ENCODE measurements at places on chromosomes 6 and 20. TPM values are rescaled to one million over a fixed set of nuclear protein-coding genes. Genes with fewer than 3 reads are reported as not detected.

GRCh38 chr20:57450931-57451330 is 59.7 kb downstream of the RBM38 start:
- no peak for DNase-seq

DNA sequence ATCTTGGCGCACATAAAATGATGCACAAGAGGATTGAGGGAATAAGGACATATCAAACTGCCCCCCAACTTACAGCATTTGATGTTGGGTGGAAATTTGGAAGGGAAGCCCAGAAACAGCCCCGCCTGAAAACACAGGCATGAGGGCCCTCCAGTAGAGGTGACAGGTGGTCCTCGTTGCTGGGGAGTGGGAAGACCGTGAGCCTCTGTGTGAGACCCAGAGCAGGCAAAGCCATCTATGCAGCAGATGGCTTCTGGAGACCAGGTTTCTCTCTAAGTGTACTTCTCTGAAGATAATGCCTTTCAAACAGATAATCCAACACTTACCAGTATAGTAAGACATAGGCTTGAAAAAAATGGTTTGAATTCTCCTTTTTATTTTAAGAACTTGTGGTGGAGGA is 132.2 kb upstream of the INSM1 start:
- no peak for DNase-seq

GRCh38 chr20:57705127-57705899 is 4.5 kb downstream of the PMEPA1 start:
- peak; percentile 30 for DNase-seq

DNA sequence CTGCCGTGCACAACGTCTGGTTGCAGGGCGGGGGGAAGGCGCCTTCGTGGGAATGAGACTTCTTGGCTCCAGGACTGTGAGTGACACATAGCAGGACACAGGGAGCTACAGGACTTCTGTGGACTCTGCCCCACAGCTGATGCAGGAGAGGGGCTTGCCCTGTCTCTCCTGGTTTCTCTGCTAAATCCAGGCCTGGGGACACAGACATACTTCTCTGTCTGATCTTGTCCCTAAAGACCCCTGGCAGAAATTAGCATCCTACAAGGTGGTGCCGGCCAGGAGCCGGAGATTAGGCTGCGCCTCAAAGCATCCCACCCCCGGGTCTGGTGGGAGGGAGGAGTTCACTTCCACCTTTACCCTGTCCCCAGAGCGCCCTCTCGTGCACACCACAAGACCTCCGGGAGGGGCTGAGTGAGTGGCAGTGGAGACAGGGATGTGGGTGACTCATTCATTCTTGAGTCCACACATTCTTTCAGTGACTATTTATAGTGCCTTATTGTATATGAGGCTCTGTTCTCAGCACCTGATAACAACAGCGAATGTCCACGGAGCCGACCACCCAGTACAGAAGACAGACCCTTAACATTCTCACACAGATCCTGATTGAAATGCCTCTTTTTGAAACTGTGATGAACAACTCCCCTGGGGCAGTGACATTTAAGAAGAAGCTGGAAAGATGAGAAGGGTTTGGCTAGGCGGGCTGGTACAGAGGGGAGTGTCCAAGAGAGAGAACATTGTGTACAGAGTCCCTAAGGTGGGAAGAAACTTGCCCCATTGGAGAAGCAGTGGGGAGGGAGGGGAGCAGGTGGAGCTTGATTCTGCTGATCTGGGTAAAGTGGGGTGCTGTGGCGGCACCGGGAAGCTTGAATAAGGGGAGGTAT is 39.0 kb downstream of the GMPR start:
- DNase-seq, result peak; percentile 84

GRCh38 chr6:37988696-37989095 is 169.2 kb downstream of the ZFAND3 start:
- no peak for DNase-seq

GRCh38 chr20:112396-112795 is 24.9 kb downstream of the DEFB125 start:
- no peak for DNase-seq

- DNase-seq, result no peak
Observed at GRCh38 chr20:3923818-3924217, 34.6 kb downstream of the PANK2 start.

DNA sequence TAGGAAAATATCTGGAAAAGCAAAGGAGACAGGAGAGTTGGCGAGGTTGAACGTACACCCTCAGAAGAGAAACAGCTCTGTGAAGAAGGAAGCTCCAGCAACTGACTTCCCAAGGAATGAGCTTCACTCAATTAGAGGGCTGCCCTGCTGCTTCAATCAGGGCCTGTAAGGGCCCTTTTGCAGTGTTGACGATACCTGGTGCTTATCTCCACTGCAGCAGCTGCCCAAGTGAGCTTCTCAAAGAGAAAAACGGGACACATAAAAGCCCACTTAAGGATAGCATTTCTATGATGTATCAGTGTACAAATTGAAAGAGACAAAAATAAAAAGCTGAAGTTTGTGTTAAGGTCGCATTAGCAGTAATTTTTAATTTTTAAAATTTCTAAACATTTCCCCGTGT is 16.4 kb downstream of the SEC63 start:
- DNase-seq, result peak; percentile 28

DNA sequence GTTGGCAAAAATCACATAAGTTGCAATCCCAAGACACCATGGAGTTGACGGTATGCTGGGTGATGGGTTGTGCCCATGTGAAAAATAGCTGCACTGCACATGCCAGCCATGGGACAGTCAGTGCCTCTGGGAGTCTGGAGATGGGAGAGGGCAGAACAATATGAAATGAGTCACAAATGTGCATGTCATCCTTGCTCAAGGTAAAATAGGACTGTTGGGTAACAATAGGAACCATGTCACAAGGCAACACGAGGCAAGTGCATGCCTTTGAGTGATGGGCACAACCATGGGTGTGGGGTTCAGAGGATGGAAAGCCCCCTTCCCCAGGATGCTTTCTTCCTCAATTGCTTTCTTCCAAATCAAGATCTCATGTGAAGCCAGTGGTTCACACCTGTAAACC is 70.5 kb upstream of the PIM1 start:
- no peak for DNase-seq

DNA sequence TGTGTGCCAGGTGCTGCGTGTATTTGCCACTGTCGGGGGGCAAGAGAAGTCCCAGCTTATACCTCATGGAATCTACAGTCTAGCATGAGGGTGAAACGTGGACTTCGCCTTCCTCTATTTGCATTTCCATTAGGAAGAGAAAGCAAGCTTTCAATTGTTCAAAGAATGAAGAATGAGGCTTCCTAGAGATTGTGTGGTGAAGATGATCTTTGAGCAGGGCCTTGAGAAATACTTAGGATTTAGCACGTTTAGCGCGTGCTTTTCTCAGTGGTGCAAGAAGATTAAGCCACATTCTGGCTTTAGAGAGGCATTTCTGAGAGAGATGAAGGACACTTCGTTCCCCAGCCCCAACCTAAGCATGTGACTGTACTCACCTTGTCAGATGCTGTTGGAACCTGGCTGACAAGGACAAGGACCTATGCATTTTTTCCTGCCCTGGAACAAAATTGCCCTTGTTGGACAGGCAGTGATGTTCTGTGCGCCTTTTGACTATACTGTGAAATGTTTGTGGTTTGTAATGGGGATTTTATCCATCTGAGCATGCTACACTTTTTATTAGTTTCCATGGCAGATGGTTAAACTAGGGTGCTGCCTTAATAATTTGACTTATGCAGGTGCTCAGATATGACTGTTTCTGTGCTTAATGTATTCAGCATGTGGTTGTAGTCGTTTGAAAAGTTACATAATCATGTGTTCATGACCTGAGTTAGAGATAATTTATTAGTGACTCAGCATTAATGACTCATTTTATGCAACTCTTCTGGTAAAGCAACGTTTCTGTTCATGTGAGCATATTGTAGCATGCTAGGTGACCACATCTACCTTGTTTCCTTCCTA is 10.7 kb downstream of the TULP4 start:
- DNase-seq, result no peak

GRCh38 chr6:153135681-153136080 is 4.6 kb upstream of the RGS17 start:
- DNase-seq, result no peak

DNA sequence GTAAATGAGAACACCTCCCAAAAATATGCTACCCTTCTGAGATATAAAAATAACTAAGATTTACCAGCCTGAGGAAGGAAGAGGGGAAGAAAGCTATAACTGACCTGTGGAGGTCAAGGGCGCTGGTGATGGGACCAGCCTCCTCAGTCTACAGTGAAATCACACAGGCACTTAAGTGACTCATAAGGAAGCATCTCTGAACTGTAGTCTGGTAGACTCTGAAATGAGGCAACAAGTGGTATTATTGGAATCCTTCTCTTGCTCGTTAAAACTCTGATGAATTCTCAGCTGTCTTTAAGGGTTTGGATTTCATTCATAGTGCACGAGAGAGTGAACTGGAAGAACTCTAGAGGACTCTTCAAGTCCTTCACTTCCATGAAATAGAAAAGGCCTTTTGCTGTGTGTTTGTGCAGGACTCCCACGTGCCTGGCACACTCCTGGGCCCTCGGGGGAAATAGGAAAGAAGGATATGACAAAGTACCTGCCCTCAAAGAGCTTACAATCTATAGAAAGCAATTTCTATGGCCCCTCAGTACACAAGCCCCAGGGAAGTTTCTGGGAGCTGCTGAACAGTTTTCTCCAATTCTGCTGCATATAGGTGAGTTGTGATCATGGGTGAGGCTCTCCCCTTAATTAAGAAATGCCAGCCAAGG is 231.8 kb upstream of the RREB1 start:
- DNase-seq, result no peak

- no peak for DNase-seq
Observed at GRCh38 chr20:63125838-63126601, 89.9 kb downstream of the YTHDF1 start.

GRCh38 chr6:87697581-87698546 is 4.2 kb downstream of the AKIRIN2 start:
- DNase-seq, result peak; percentile 19

GRCh38 chr6:13365320-13365719 is 37.0 kb upstream of the TBC1D7 start:
- no peak for DNase-seq

DNA sequence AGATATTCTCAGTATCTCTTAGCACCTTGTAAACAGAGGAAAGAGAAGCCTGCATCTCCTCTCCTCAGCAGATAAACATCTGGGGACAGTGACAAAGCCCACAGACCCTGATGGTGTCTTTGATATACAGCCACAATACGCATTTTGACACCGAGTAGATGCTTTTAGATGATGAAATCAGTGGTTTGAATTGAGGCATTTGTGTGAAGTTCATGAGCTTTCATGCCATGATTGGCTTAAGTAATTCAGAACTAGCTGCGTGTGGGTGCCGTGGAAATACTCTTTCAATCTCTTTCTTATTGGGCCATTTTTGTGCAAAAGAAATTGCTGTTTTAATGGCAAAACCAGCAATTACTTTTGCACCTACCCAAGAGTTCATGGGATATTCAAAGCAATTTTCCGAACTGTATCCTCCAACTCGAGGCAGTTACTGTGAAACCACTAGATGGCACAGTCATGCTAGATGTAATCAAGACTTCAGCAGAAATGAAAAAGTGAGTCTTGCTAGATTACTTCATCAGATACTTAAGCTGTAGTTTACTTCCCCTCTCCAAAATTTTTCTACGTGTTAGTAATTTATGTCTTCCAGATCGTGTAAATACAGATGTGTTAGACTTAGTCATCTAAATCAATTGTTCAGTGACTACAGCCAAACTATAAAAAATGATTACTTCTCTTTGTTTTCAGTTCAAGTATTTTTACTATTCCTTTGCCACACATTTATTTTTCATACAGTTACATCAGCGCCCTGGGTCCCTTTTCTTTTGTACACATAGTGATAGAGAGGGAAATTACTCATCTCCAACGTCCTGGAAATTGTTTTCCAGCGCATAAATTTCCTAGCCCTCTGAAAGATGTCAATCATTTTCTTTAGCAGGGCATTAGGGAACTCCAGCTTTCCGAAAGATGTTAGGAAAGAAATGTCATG is 49.4 kb downstream of the IYD start:
- peak; percentile 73 for DNase-seq

- no peak for DNase-seq
Observed at GRCh38 chr20:9110916-9111432, 42.1 kb downstream of the PLCB4 start.

GRCh38 chr6:111880181-111880888 is 7.1 kb upstream of the FYN start:
- DNase-seq, result no peak

DNA sequence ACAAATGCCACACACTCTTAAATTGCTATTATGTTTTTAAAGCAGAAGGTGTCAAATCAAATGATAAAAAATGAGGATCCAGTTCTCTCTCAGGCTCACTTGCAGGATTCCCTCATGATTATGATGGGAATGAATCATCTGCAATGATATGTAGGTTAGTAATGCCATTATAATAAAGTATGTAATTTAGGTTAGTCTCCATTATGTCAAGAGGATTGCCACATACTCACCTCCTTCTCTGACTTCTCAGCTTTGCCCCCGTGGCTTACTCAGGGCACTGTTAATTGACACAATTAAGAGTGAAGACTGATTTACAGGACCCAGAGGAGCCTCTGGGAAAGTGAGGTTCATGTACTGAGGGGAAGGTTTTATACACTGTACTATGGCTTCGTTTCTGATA is 591.7 kb upstream of the NRSN1 start:
- DNase-seq, result no peak

DNA sequence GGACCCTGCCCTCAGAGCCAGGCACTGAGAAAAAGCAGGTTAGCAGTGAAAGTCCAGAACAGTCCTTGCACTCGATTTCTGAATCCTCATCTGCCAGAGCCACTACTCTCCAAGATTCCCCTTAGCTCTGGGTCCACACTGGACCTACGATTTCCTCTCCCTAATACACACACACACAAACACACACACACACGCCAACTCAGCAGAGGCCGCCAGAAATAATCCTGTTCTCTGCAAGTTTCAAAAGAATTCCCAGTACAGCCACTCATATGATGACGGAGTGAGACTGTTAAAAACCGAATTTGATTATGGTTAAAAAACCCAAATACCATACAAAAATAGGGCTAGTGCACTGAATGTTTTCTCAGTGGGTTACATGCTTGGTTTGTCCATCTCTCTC is 90.8 kb downstream of the GMPR start:
- DNase-seq, result no peak

- DNase-seq, result no peak
Observed at GRCh38 chr6:67633058-67633457, 1002.0 kb upstream of the ADGRB3 start.

DNA sequence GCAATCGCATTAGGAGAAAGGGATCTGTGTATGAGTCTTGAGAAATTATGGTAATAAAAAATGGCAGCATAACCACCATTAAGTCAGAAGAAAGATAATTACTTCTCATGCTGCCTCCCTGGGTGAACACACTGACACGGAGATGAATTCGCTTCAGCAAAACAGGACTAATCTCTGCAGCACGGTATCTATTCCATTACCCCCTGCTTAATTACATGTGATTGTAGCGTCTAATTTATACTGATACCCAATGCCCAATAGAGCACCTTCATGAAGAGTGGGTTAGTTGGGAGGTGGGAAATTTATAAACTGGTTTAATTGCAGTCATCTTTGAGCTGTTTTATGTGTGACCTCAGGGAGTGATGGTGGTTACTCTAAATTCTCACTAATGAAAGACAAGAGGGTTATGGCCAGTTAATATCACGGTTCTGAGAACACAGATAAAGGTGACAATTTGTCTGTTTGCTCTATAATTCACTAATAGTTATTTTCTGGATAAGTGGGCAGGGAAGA is 476.2 kb upstream of the SULF2 start:
- no peak for DNase-seq

The SRMS gene
- not detected for total RNA-seq

The FGD2 gene
- 0.06 TPM for total RNA-seq

The HEY2 gene
- total RNA-seq, result 1.1 TPM

The TMEM74B gene
- total RNA-seq, result 4.2 TPM

The SSTR4 gene
- total RNA-seq, result not detected

The BMP5 gene
- 1.5 TPM for total RNA-seq

The MRAP2 gene
- 0.75 TPM for total RNA-seq

The MLN gene
- not detected for total RNA-seq

The CCM2L gene
- 0.75 TPM for total RNA-seq

The CLVS2 gene
- total RNA-seq, result 1.8 TPM

The ETV7 gene
- 0.11 TPM for total RNA-seq

Data from neural progenitor cell (in vitro differentiated cells).